ENCODE measurements at places on chromosomes 13 and 19.

DNA sequence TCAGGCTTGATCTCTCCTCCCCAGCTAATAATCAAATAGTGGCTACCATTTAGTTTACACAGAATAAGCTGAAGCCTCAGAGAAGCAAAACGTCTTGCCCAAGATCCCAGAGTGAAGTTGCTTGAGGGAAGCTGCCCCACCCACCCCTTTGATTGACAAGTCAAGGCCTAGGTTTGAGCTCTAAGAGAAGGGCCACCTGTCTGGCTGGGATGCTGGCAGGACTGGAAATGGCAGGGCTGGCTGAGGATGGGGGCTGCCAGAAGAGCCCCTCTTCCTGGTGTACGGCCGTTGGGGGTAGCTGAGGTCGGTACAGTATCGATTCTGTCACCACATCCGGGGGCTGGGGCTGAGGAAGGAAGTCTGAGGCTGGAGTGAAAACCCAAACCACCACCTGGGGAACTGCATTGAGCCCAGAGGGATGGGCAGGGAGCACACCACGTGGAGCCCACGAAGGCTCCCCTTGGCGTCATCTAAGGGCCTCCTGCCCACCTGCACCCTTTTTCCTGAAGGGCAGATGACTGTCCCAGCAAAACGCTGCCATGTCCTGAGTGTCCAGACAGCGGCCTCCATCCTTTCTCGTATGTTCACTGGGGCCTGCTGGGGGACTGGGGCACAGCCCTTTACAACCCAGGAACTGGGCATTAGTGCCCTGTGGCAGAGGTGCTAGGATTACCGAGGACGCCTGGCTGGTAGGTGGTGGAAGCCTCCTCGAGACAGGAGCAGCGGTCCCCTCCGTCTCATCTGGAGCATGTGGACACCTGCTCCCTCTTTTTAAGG, 1.4 kb upstream of the PRKD2 start:
- no peaks in the 10 kb centered on the region for H3K27me3 ChIP-seq
- peaks cover 56% of the 10 kb centered on the region for H3K36me3 ChIP-seq
- H3K4me3 ChIP-seq = peak overlapping the region; percentile 96
- DNase-seq = peak; percentile 82
- peaks cover 44% of the 10 kb centered on the region for H3K4me1 ChIP-seq

DNA sequence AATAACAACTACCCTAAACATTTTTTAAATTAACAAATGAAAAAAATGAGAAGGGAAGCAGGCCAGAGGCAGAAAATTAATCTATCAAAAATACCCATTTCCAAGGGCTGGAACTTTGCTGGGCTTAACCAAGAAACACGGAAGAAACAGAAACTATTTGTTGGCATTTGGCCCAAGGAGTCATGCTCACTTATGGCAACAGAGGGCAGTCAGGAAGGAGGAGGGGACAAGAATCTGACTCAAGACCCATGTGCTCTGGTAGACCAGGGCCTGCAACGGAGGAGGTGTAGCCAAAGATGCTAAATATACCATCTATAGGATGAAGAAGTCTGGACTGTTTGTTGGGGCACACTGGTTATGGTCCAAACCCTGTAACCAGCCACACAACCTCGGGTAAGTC, 496.7 kb downstream of the COG6 start:
- H3K36me3 ChIP-seq = no peaks in the 10 kb centered on the region
- H3K27ac ChIP-seq = no peak overlapping the region
- no peak overlapping the region for H3K4me3 ChIP-seq
- DNase-seq = no peak

- H3K4me1 ChIP-seq = peaks cover 17% of the 10 kb centered on the region
- peaks cover 11% of the 10 kb centered on the region for H3K27me3 ChIP-seq
- H3K4me3 ChIP-seq = no peak overlapping the region
Observed at GRCh38 chr19:3734310-3734600, 26.1 kb downstream of the TJP3 start.

- no peaks in the 10 kb centered on the region for H3K4me1 ChIP-seq
- no peaks in the 10 kb centered on the region for H3K27me3 ChIP-seq
- H3K36me3 ChIP-seq = peaks cover 19% of the 10 kb centered on the region
- no peak overlapping the region for H3K27ac ChIP-seq
Observed at GRCh38 chr13:46717275-46717674, 79.7 kb downstream of the ESD start.

- no peaks in the 10 kb centered on the region for H3K4me1 ChIP-seq
- DNase-seq = no peak
- H3K27ac ChIP-seq = no peak overlapping the region
- H3K27me3 ChIP-seq = no peaks in the 10 kb centered on the region
- H3K4me3 ChIP-seq = no peak overlapping the region
Observed at GRCh38 chr13:104357174-104357573, 1291.0 kb upstream of the SLC10A2 start.

GRCh38 chr13:111319998-111320911, at the start of gene TEX29:
TEX29 (plus strand) TSS chr13:111320642; CDS start chr13:111320891, 249 bp downstream.
- peaks cover 4% of the 10 kb centered on the region for H3K27me3 ChIP-seq
- H3K4me3 ChIP-seq = no peak within 1 kb of the TSS
- H3K27ac ChIP-seq = no peak within 1 kb of the TSS

DNA sequence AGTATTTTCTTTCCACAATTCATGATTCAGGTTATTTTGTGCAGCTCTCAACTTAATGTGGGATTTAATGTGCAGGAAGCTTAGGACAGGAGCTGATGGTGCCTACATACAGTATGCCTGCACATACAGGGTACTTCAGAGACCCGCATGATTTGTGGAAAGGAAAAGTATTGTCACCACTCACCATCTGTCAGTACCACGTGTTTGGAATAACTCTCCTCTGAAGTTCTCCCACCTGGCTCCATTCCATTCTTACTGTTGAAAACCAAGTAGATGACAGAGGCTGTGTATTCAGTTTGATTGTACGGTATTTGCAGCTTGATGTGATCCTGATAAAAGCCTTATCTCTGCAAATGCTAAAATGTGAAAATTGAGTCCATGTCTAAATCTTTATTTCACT, 85.7 kb downstream of the ZAR1L start:
- peaks cover 3% of the 10 kb centered on the region for H3K27me3 ChIP-seq
- H3K36me3 ChIP-seq = peaks cover 1% of the 10 kb centered on the region
- H3K27ac ChIP-seq = no peak overlapping the region
- no peaks in the 10 kb centered on the region for H3K4me1 ChIP-seq
- H3K4me3 ChIP-seq = no peak overlapping the region

DNA sequence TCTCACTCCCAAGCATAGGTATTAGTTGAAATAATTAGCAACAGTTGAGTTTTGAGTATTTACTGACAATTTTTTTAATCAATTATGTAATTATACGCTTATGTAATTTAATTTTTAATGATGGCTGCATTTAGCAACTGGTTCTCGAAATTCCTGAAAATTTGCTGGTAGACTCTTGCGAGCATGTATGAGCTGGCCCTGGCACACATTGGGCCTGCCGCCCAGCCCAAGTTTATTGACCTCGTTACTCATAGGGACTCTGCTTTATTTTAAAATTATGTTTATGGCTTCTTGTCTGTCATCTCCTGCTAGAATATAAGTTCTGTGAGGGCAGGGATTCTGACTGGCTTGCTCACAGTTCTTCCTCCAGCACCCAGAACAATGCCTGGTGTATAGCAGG, 6.7 kb downstream of the KLK14 start:
- H3K4me3 ChIP-seq = no peak overlapping the region
- no peaks in the 10 kb centered on the region for H3K27me3 ChIP-seq
- no peaks in the 10 kb centered on the region for H3K36me3 ChIP-seq
- no peaks in the 10 kb centered on the region for H3K4me1 ChIP-seq
- no peak for DNase-seq

GRCh38 chr13:111610879-111611278, 290.4 kb downstream of the TEX29 start:
- no peak for DNase-seq
- no peak overlapping the region for H3K4me3 ChIP-seq
- no peaks in the 10 kb centered on the region for H3K27me3 ChIP-seq
- no peaks in the 10 kb centered on the region for H3K36me3 ChIP-seq

DNA sequence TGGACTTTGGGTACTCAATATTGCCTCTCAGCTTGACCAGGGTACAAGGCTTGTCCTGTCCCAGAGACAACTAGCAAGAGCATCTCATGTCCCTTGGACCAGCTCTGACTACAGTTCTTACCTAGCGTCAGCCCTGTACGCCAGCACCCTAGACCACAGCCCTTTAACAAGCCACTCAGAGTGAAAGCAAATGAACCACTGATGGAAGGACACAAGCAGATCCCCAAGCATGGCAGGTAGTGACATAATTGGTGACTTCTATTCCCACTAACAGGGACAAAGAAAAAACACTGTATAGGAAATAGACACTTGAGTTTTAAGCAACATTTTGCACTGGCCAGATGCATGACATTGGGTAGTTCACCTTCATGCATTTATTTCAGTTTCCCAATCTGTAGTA, 8.8 kb upstream of the LRCH1 start:
- H3K27me3 ChIP-seq = peaks cover 7% of the 10 kb centered on the region
- H3K4me1 ChIP-seq = peaks cover 9% of the 10 kb centered on the region
- no peak for DNase-seq

GRCh38 chr19:12828494-12828893, 5.9 kb downstream of the RTBDN start:
- H3K4me1 ChIP-seq = peaks cover 20% of the 10 kb centered on the region
- H3K27ac ChIP-seq = no peak overlapping the region
- no peak overlapping the region for H3K4me3 ChIP-seq
- peaks cover 94% of the 10 kb centered on the region for H3K27me3 ChIP-seq

DNA sequence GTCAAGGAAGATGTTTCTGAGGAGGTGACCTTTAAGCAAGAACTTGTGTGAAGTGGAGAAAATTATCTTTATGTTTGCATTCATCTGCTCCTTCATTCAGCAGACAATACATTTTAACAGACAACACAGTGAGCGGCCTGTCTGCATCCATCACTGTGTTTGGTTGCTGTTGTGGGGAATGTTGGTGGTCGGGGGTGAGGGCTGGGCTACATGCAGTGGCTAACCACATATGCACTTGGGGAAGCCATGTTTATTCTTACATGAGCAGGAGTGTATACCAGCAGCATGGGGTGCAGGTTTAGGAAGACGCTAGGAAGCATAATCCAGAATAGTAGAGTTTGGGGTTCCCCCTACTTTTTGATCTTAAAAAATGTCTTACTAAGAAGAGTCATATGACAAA, 66.4 kb downstream of the DHRS12 start:
- H3K4me3 ChIP-seq = no peak overlapping the region
- H3K27ac ChIP-seq = no peak overlapping the region
- no peaks in the 10 kb centered on the region for H3K27me3 ChIP-seq

DNA sequence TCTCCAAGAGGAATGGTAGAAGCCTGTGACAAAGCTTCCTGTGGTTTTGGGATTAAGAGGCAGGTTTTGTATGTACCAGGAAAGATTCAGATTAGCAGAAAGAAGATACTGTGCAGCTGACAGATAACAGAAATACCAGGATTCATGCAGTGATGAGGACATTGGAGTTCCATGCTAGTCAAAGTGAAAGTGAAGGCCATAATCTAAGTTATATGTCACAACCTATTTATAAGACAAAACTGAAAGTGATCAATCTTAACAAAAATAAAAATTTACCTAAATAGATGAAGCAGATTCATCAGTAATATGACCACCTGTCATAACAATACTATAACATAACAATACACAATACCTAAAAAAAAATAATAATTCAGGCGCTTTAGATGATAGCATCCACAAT, 1305.2 kb upstream of the PCDH9 start:
- no peak for DNase-seq
- no peak overlapping the region for H3K27ac ChIP-seq
- no peak overlapping the region for H3K4me3 ChIP-seq
- no peaks in the 10 kb centered on the region for H3K27me3 ChIP-seq
- no peaks in the 10 kb centered on the region for H3K36me3 ChIP-seq

- no peaks in the 10 kb centered on the region for H3K4me1 ChIP-seq
- H3K27ac ChIP-seq = no peak overlapping the region
- DNase-seq = no peak
- no peaks in the 10 kb centered on the region for H3K27me3 ChIP-seq
Observed at GRCh38 chr13:34312578-34312977, 494.6 kb downstream of the RFC3 start.

DNA sequence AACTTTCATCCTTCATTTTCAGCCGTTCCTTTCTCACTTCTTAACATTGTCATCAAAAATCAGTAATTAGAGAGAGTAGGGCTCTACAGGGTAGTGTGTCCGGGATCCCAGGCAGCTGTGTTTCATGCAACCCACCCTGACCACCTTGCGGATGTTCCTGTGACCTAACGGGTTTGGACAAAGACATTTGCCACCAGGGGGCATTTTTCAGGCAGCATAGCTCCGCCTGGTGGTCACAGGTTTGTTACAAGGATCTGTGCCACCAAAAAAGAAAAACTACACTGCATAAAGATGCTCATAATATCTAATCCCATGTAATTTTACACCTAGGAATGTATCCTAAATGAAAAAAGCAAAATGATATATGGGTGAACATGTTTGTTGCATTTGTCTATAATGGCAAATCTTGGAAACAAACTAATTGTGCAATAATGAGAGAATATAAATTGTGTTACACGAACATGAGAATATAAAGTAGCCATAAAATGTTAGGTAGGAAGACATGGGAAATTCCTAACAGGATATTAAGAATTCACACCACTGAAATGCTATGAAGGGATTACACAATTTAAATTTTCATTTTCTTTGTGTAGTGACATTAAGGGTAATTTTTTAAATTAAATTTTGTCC, 123.0 kb downstream of the SLC7A1 start:
- no peaks in the 10 kb centered on the region for H3K4me1 ChIP-seq
- no peak overlapping the region for H3K27ac ChIP-seq
- no peak overlapping the region for H3K4me3 ChIP-seq
- peaks cover 8% of the 10 kb centered on the region for H3K27me3 ChIP-seq
- peak; percentile 69 for DNase-seq

DNA sequence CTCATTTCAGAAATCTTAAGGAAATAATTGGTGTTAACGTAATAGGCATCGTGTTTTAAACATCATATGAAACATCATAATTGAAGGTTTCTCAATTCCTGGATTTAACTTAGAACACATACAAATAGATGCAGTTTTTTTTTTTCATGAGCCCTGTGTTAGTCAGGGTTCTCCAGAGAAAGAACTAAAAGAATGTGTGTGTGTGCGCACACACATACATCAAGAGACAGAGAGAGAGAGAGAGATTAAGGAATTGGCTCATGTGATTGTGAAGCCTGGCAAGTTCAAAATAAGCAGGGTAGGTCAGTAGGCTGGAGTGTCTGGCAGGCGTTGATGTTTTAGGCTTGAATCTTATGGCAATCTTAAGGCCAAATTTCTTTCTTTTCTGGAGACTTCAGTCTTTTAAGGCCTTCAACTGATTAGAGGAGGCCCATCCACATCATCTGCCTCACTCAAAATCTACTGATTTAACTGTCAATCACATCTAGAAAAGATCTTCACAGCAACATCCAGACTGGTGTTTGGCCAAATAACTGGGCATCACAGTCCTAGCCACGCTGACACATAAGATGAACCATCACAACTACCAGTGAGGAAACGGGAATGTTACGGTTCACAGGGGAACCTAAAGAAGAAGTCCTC, 25.2 kb downstream of the SPATA13 start:
- peaks cover 19% of the 10 kb centered on the region for H3K4me1 ChIP-seq
- H3K27ac ChIP-seq = no peak overlapping the region
- H3K4me3 ChIP-seq = no peak overlapping the region
- H3K36me3 ChIP-seq = peaks cover 5% of the 10 kb centered on the region

- DNase-seq = no peak
- H3K27me3 ChIP-seq = peaks cover 77% of the 10 kb centered on the region
- H3K36me3 ChIP-seq = no peaks in the 10 kb centered on the region
- H3K27ac ChIP-seq = no peak overlapping the region
- no peak overlapping the region for H3K4me3 ChIP-seq
Observed at GRCh38 chr13:110424569-110425443, 117.7 kb downstream of the COL4A2 start.
